Right lung (tissue), 10 donors: ENCODE measurements at places on chromosomes 1 and 21.

DNA sequence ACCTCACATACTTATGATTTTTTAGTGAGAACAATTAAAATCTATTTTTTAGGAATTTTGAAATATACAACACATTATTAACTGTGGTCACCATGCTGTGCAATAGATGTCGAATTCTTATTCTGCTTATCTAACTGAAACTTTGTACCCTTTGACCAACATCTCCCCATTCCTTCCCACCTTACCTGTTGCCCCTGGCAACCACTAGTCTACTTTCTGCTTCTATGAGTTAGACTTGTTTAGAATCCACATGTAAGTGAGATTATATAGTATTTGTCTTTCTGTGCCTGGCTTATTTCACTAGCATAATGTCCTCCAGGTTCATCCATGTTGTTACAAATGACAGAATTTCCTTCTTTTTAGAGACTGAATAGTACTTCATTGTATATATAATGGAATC, 168.3 kb downstream of the LBR start:
- DNase-seq = no peak

GRCh38 chr1:165815725-165816124, 11.7 kb upstream of the UCK2 start:
- DNase-seq = no peak

- no peak for DNase-seq
Observed at GRCh38 chr1:175237389-175237788, 44.8 kb upstream of the KIAA0040 start.

- no peak for DNase-seq
Observed at GRCh38 chr1:202204065-202204464, 10.5 kb downstream of the LGR6 start.

DNA sequence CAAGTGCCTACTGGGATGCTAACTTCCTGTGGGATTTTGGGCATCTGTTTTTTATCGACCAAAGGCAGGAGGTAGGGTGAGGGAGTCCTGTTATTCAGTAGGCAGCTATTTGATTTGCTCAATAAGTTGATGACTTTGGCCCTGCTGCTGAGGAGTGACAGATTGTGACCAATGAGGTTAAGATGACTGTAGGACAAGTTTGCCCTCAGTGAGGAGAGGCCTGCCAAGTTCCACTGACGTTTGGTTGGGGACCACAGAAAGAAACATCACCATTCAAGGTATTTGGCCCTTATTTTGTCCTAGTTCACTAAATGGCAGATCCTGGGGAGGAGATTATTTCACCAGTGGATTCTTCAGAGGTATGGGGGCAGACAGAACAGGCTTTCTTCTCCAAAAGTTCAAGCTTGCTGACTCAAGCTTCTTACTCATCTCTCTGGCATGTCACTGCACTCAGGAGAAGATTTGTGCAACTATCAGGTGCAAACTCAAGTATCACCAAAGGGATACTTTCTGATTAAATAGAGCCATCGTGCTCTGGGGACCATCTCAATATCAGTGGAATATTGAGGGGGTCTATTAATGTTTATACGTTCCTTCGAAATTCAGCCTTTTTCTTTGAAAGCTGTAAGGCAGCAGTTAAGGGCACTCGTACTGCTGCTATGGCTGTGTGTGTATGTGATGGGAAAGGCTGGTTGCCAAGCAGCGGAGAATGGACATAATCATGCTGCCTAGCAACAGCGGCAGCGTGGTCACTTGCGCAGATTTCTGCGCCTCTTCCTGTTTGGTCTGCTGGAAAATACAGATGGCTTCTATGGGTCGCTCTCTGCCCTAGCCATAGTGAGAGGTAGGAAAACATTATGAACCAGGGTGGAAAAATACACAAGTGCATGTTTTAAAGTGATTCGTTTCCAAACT, 78.7 kb downstream of the PBX1 start:
- peak; percentile 33 for DNase-seq

DNA sequence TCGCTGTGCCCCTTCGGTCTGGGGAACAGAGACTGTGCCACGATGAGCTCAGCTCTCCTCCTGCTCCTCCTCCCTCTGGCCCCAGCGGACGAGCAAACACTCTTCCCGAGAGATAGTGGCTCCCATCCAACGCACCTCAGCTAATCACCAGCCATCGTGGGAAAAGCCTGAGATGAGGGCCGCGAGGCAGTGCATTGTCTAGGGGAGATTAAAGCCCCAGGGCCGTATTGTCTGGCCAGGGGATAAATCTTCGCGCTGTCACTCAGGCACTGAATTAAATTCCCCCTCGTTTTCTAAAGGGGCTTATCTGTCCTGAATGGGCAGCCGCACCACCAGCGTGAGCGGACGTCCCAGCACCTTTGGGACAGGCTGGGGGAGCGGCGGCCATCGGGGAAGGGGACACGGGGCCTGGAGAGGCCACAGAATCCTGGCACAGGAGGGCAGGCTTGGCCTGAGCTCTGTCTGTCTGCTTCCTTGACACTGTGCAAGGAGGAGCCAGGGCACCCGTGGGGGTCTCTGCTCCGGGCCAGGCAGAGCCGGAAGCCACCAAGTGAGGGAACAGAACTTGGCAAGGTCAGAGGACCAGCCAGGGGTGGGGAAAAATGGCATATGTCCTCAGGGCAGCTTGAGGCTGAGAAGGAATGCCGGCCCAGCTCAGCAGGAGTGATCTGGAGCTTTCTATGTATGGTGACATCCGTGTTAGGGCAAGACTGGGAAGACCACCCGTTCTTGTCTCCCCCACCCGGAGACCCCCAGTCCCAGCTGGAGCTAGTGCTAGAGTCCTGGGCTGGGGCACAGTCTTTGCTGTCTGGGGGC, 32.3 kb downstream of the PRDM16 start:
- no peak for DNase-seq

DNA sequence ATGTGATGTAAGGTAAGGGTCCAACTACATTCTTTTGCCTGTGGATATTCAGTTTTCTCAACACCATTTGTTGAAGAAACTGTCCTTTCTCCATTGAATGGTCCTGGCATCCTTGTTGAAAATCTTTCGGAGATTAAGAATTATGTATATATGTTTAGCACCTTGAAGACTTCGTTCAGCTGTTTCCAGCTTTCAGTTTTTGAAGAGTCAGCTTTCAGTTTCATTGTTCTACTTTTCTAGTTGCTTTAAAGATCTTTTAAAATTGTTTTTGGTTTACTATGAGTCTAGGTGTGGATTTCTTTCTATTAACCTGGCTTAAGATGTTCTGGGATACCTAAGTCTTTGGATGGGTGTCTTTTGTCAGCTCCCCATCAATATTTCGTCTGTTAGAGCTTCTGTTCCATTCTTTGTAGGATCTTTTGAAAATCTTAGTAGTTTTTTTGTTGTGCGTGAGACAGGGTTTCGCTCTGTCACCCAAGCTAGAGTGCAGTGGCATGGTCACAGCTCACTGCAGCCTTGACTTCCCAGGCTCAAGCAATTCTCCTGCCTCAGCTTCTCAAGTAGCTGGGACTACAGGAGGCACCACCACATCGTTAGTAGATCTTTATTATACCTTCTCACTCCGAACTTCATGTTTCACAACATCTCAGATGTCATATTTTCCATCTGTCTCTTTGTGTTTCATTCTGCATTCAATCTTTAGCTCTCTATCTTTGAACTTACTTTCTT, 353.5 kb upstream of the B3GALT2 start:
- DNase-seq = no peak

- no peak for DNase-seq
Observed at GRCh38 chr1:241181471-241181870, 175.5 kb downstream of the RGS7 start.

DNA sequence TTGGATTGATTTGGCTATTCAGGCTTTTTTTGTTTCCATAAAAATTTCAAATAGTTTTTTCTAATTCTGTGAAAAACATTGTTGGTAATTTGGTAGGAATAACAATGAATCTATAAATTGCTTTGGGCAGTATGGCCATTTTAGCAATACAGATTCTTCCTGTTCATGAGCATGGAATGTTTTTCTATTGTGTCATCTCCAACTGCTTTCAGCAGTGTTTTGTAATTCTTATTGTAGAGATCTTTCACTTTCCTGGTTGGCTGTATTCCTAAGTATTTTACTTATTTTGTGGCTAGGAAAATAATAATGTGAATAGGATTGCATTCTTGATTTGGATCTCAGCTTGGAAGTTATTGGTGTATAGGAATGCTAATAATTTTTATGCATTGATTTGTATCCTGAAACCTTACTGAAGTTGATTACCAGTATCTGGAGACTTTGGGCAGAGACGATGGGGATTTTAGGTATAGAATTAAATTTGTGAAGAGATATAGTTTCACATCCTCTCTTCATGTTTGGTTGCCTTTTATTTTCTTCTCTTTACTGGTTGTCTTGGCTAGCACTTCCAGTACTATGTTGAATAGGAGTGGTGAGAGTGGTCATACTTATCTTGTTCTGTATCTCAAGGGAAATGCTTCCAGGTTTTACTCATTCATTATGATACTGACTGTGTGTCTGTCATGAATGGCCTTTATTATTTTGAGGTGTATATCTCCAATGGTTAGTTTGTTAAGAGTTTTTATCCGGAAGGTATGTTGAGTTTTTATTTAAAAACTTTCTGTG, 57.3 kb downstream of the DRAM2 start:
- DNase-seq = no peak

- DNase-seq = no peak
Observed at GRCh38 chr1:193850745-193851144, 664.3 kb upstream of the B3GALT2 start.

GRCh38 chr1:110339407-110340206, 430 bp downstream of the RBM15 start:
- DNase-seq = peak; percentile 51

DNA sequence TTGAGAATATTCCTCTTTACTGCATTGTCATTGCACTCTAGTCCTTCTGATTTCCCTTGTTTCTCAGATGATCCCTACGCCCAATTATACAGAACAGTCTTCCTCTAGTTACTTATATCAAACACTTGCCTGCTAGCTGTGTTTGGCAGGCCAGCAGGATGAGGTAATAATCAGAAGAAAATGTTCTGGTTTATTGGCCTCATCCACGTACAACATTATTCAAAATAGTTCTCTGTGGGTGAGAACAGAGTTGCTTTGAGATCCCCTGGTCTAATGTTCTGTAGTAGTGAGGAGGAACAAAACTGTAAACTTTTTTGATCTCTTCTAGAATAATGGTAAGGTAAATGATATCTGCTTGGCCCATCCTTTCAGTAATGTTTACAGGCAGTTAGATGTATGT, 22.3 kb upstream of the C1orf105 start:
- no peak for DNase-seq

- DNase-seq = no peak
Observed at GRCh38 chr1:17671314-17671705, 83.8 kb upstream of the ACTL8 start.

GRCh38 chr21:17828223-17828622, 9.1 kb upstream of the C21orf91 start:
- DNase-seq = no peak

DNA sequence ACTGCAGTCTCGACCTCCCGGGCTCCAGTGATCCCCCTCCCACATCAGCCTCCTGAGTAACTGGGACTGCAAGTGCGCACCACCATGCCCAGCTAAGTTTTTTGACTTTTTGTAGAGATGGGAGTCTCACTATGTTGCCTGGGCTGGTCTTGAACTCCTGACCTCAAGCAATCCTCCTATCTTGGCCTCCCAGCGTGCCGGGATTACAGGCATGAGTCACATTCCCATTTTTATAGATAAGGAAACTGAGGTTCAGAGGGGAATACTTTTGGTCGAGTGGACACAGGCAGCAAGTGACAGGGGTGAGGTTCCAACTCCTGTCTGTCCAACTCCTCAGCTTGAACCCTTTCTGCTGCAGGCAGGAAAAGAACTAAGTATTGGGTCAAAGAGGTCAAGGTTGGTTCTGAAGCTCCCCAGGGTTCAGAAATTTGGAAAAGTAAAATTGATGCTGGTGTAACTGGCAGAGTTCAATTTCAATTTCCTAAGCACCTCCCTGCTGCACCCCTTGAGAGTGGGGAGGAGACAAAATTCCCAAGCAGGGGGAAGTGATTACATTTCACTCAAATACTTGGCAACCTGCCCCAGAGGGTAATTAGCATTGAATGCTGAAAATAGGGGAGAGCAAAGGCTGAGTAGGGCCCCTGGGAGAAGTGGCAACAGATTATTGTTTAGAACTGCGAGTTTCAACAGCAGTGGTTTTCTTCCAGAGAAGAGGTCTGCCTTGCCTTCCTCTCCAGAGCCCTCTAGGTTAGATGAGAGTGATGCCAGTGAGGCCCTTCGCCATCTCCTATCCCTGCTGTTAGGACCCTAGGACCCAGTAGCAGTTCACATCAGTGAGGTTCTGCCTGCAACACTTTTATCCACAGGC, 17.5 kb upstream of the ALPL start:
- peak; percentile 49 for DNase-seq

DNA sequence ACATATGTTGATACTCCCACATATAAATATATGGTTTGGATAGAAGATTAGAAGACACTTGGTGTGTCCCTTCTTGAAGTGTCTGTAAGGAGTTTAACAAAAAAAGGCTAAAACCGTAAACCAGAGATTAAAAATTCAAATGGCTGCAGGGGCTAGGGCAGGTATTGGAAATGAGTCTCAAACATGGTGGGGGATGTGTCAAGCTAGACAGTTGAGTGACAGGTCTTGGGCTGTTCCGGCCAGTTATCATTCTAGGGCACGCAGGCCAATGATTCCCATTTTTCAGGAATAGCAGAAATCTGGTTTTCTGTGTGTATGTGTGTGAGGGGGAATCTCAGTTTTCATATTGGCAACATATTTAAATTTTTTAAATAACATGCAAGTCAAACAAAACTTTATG, 77.2 kb downstream of the AK4 start:
- DNase-seq = no peak

DNA sequence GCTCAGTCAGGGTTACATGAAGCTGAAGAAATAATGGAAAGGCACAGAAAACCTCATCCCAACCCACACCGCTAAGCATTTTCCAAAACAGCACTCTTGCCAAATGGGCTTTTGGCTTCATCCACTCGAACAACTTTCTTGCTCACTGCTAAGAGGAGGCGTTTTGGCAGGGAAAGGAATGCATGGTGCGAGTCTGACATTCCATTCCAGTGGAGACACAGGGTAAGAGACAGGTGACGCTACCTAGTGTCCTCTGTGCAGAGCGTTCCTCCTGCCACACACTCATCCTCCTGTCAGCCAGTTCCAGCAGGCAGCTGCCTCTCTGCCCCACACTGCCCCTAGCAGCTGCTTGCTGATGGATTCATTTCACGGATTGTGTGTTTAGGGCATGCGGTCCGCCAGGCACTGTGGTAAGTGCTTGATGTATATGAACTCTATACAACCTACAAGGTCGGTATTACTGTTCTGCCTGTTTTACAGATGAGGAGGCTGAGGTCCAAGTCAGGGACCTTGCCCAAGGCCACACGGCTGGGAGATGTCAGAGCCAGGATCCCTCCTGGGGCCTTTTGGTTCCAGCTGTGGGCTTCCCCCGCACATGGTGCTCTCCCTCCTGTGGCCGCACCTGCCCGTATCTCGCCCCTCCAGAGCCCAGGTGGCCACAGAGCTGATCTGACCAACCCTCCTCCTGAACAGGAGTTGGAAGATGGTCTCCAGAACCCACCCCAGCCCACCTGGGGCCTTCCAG, 25.7 kb upstream of the BACE2 start:
- DNase-seq = peak; percentile 23

- DNase-seq = no peak
Observed at GRCh38 chr1:12287869-12288268, 58.0 kb downstream of the VPS13D start.

- DNase-seq = no peak
Observed at GRCh38 chr1:116393792-116394191, 20.7 kb downstream of the ATP1A1 start.

GRCh38 chr1:29969576-29969975, 733.3 kb downstream of the PTPRU start:
- no peak for DNase-seq
